ENCODE measurements at places on chromosomes 4 and X.

DNA sequence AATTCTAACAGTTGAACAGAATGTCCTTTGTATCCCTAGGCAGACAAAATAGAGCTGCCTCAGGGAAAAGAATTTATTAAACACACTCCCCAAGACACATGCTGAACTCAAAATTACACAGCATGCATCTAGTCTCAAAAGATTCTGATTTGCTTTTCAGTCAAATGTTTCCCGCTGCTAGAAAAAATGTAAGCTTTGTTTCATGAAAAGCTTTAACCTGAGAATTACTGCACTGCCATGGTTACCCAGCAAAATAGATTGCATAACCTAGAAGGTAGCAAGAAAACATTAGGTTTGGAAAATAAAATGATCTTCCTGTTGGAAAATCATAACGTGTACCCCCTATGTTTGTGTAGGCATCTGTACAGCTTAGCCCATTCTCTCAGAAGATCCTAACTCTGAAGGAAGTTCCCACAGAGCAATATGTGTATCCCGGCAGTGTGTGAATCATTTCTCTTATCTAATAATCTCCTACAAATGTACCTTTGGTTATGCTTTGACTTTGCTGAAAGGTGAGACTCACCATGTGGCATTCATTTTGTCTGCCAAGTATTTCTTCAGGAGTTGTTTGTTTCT is 646.9 kb downstream of the STPG2 start:
- no peak for ATAC-seq

- no peak for ATAC-seq
These were observed 278.6 kb downstream of the ADGRA3 start for GRCh38 chr4:22237155-22237751.

GRCh38 chr4:183264614-183265013 is 55.5 kb downstream of the CLDN22 start:
- ATAC-seq: no peak

GRCh38 chrX:153583433-153583832 is 15.5 kb downstream of the CCNQ start:
- no peak for ATAC-seq

GRCh38 chrX:19682712-19683331 is 167.5 kb upstream of the MAP3K15 start:
- peak; percentile 82 for ATAC-seq

DNA sequence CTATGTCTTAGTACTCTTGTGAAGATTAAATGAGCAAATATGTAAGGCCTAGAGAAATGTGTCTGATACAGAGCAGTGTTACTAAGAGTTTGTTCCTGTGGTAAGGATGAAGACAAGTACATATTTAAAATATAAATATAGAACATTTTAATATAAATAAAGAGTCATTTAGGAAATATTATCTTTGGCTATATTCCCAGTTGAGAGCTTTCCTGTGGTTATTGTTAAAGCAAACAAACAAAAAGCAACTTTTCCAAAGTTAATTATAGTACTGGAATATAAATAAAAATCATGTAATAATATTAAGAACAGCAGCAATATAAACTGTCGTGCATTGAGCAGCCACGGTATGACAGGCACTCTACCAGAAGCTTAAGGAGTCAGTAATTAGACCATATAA is 472.5 kb downstream of the INPP4B start:
- ATAC-seq: no peak

DNA sequence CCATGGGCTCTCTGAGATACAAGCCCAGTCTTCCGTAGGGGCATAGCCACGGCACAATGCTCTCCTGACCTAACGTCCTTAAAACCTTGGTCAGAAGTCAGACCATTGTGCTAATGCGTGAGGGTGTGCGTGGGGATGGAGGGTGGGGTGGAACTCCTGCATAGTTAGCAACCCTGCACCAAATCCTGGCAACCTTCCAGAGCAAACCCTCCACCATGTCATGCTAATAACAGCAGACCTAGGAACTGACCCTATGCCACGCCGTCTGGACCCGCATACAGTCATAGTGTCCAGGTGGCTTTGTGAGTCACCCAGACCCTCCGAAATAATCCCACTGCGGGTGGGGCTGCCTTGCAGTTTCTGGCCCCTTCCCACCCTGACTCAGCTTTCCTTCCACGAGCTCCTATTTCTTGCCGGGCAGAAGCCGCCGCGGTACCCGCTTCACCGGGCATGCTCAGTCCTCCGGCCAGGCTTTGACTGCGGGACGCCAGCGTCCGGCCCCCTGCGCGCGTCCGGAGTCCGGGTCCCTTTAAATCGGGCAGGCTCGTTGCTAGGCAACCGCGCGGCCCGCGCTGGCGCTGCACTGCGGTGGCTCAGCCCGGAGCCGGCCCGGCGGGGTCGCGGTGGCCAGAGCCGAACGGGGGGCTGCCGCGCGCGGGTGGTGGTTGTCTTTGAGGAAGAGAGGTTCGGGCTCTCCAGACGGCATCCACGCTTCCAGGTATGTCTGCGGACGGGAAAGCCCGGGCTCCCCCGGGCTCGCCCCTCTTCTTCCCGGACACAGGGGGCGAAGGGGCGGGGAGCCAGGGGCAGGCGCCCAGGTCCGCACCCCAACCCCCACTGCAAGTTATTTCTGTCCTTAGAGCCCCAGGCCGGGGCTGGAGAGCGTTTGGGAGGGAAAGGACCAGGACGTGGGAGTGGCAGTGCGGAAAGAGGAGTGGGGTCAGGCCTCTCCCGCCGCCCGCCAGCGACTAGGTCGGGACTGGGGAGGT is at the start of gene CCDC160:
TSS of gene CCDC160 (plus strand) at position 557 of the 989 bp plus-strand sequence. CDS start 7,619 bp downstream, outside the sequence.
- peak; percentile 55 for ATAC-seq

GRCh38 chr4:28004520-28004919 is 1143.9 kb downstream of the STIM2 start:
- no peak for ATAC-seq

- ATAC-seq: no peak
These were observed 284.3 kb downstream of the CXXC4 start for GRCh38 chr4:104210420-104210819.

DNA sequence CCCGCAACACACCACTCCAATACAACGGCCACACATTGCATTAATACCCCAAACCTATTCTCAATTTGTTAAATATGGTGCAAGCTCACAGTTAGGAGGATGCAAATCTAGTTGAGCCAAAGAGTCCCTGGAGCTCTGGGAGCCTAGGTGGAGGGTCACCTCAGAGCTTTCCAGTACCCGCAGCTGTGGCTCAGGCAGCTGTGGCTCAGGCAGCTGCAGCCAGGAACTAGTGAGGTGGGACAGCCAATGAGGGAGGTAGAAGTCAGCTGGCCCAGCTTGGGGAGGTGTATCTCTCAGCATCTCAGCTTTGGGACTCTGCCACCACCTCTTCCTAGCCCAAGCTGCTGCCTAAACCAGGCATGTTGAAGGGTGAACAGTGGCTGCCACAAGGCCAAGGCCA is 36.7 kb upstream of the ARHGAP6 start:
- no peak for ATAC-seq

GRCh38 chr4:36771411-36772153 is 473.0 kb upstream of the NWD2 start:
- ATAC-seq: no peak

DNA sequence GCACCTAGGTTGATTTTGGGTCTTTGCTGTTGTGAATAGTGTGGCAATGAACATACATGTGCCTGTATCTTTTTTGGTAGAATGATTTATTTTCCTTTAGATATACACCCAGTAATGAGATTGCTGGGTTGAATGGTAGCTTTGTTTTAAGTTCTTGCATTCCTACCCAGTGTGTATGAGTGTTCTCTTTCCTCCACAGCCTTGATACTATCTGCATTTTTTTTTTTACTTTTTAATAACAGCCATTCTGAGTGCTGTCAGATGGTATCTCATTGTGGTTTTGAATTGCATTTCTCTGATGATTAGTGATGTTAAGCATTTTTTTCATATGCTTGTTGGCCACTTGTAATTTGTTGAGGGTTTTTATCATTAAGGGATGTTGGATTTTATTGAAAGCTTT is 351.8 kb upstream of the GNPDA2 start:
- ATAC-seq: no peak

- no peak for ATAC-seq
These were observed 334.5 kb downstream of the GASK1B start for GRCh38 chr4:157838366-157838765.

GRCh38 chr4:113811359-113811758 is 49.8 kb upstream of the CAMK2D start:
- ATAC-seq: no peak

DNA sequence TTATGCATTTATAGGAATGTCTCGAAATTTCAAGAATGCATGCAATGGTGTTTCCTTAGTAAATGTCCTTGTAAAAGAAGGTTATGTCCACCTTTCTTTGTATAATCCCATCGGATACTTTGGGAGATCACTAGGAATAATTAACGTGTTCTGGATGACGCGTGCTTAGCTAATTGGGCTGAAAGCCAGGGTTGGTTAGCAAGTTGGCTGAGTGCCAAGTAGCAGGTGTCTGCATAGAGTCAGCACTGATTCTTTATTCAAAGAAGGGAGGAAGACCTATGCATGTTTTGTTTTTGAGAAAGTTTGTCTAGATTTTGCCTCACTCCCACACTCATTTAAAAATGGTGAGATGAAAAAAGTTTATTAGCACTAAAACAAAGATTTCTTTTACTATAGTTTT is 144.6 kb downstream of the SOX3 start:
- ATAC-seq: no peak

DNA sequence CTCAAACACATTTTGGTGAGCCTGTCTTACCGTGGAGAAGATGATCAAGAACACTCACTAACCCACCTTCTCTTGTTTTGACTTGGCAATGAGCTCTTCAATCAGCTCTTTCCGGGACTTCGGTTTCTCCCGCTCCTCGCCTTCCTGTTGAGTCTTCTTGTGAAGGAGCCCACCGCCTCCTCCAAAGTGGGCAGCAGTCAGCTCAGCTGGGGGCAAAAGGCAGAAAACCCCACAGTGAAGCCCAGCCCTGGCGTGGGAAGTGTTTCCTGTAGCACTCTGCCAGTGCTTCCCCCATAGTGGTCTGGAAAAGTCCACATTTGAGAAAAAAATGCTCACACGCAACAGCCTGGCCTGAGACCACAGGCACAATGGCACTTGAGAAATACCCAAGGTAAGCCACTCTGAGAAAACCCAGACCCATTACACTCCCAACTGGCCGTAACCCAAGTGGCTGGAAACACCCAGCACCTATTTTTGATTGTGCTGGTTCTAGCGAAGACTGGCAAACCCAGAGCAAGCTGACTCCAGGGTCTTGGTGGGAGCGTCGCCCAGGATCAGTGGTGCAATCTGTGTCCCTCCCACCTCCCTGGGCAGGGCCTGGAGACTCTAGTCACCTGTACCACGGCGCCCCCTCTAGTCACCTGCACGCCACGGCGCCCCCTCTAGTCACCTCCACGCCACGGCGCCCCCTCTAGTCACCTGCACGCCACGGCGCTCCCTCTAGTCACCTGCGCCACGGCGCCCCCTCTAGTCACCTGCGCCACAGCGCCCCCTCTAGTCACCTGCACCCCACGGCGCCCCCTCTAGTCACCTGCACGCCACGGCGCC is 8.6 kb downstream of the NOP14 start:
- ATAC-seq: no peak

- ATAC-seq: peak; percentile 36
These were observed 59.0 kb downstream of the WWC2 start for GRCh38 chr4:183158062-183158461.

- ATAC-seq: no peak
These were observed 342.8 kb downstream of the PPARGC1A start for GRCh38 chr4:23547096-23547495.

GRCh38 chr4:48902266-48902665 is 4.3 kb downstream of the OCIAD2 start:
- no peak for ATAC-seq

DNA sequence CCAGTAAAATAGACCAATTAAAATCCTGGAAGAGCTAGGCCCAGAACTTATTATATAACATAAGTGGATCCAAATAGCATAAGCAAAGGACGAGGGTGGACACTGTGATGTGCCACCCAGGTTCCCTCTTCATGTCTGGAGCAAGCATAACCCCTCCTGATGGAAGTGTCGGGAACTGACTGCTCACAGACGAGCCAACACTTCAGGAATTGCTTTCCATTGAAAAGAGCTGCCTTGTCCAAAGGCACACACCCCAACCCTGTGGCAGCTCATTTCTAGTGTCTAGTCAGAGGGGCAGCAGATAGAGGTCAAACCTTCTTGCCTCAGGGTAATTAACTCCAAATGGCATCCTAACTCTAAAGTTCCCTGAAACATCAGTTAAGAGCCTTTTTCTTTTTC is 15.3 kb downstream of the DDIT4L start:
- no peak for ATAC-seq

- ATAC-seq: no peak
These were observed 942.3 kb upstream of the SLIT2 start for GRCh38 chr4:19309378-19309777.

- peak; percentile 39 for ATAC-seq
These were observed 36.8 kb downstream of the TMPRSS11A start for GRCh38 chr4:67926485-67926884.

- ATAC-seq: no peak
These were observed 297 bp upstream of the MTMR8 start for GRCh38 chrX:64395568-64395929.

DNA sequence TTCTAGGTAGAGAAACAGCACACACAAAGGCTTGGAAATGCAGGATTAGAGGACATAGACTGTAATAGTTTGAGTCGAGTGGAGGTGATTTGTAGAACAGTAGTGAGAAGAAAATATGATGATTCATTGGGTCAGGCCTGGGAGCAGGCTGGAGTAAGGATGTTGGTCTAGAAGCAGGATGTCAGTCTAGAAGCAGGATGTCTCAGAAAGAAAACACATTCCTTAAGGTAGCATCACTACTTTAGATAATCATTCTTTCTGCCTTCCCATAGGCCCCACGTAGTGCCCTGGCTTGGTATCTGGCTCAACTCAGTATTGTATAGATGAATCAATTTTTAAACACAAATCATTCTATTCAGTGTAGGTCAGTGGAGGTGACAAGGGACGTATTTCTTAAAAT is 11.2 kb upstream of the DACH2 start:
- ATAC-seq: no peak

DNA sequence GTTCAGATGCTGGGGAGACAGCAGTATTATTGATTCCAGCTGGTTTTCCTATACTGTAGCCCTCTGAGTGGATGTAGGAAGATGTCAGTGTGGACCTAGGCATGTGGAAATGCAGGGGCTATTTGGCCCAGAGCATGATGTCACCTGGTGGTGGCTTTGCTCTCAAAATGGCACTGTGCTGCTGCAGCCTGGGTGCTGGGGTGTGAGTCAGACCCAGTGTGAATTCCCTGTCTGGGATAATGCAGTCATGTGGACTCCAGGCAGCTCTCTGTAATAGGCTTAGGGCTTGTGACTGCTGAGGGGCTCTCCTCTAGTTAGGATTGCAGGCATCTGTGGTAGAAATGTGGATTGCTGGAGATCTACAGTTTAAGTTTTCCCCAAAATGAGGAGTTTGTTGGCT is 70.7 kb downstream of the DCAF8L2 start:
- ATAC-seq: no peak
